ENCODE measurements at places on chromosomes 6 and 20.

DNA sequence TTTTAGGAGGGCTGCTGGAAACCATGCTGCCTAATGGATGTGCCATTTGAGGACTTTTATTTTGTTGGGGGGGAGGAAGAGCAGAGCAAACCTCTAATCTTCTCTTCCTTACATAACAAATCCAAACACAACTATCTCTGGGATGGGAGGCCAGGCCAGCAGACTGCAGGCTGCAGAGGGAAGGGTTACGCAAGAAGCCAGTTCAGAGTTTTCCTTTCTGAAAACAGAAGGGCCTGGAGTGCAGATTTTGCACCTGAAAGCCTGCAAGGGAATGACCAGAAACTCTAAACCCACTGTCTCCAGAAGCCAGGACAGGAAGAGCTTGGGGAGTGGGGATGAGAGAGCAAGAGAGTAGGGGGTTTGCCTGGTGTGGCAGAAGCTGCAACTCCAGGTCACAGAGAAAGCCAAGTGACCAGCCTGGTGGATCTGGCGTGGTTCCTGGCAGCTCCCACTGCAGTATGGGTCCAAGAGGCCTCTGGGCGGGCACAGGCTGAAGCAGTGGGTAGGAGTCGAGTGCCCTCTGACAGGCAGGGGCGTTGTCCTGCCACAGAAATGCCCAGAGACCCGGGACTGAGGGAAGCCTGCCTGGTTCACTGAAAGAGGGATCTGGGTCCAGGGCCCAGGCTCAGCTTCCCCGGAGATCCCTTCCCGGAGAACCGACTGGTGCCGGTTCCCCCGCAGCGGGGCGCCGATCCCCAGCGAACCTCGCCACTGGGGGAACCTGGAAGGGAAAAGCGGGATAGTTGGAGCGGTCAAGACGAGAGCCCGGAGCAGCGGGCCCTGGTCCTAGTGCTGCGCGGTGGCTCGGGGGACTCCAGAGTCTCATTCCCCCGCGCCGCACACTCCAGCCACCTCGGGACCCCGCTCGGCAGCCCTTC lies 6.7 kb downstream of the MAFB start:
- DNase-seq: no peak

DNA sequence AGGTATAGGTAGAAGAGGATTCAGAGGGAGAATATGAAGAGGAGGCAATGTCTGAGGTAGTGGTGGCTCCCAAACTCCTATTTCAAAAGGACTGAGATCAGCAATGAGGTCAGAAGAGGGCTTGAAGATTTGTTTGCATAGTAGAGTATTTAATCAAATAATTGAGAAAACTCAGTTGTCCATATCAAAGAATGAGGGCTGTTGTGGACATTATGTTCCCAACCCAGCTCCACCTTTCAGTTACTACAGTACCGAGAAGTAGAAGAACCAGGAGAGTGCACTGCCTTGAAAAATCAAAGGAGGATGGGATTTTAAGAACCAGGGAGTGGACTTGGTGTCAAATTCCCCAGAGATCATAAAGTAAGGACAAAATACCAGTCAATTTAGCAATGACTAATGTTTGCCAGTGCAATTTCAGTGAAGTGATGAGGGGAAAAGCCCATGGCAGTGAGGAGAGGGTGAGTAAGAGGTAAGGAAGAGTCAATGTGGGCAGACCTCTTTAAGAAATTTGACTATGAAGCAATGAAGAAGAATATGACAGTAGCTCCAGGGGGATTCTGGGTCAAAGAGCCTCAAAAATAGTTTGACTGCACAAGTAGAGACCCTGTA lies 382.4 kb downstream of the PKHD1 start:
- DNase-seq: no peak

DNA sequence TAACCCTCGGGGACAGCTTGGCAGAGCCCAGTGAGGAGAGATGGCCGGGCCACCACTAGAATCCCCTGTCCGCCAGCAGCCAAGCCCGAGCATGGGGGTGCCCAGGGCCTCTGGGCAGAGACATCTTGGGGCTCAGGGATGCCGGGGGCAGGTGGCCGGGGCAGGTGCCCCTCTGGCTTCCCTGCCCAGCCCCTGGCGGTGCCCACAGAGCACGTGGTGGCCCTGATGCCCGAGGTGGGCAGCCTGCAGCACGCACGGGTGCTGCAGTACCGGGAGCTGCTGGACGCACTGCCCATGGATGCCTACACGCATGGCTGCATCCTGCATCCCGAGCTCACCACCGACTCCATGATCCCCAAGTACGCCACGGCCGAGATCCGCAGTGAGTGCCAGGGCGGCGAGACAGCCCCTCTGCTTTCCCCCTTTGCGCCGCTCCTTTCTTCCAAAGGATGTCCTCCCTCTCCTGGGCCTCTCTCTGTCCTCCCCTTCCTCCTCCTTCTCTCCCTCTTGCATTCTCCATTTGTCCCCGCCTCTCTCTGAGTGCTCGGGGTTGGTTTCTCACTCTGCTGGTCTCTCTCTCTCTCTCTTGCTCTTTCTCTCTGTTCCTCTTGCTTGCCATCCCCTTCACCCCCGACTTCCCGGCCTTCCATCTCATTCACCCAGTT lies 11.2 kb downstream of the GDAP1L1 start:
- no peak for DNase-seq

GRCh38 chr6:80742481-80742880 lies 636.0 kb downstream of the BCKDHB start:
- DNase-seq: no peak

- DNase-seq: no peak
Measured at GRCh38 chr20:4275581-4276088, 260.3 kb upstream of the RNF24 start.

- peak; percentile 61 for DNase-seq
Measured at GRCh38 chr20:51014797-51015722, 7.8 kb downstream of the KCNG1 start.

GRCh38 chr6:88870717-88871330 lies 92.6 kb downstream of the RNGTT start:
- DNase-seq: peak; percentile 41

DNA sequence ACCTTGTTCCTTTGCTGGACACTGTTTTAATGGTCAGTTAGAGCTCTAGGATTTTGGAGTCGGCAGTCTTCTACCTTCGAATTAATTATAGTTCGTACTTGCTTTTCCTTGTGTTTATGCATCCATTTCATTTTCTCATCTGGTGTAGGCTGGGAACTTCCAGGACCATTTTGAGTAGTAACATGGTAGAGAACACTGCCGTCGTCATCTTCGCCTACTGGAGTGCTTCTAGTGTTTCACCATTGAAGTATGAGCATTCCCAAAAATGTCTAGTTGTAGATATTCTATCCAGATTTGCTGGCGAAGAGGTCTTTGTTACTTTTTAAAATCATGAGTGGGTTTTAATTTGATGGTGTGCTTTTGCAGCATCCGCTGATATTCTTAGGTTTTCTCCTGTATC lies 36.9 kb downstream of the CDYL start:
- DNase-seq: no peak

- no peak for DNase-seq
Measured at GRCh38 chr20:57809661-57810172, 99.9 kb upstream of the PMEPA1 start.

DNA sequence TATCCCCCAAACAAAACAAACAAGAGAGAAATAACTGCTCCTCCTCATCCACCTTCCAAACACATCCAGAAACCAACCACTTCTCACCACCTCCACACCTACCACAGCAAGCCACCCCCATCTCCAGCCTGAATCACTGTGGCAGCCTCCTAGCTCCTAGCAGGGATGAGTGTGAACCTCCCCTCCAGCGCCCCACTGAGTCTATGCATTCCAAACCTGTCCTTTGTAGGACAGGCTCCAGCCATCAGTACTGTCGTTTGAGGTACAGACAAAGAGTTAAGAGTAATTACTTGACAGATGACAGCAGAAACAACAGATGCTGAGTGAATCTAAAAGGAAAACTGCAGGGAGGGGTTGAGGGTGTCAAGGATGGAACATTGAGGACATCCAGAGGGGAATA lies 2.4 kb downstream of the METTL24 start:
- no peak for DNase-seq

GRCh38 chr6:101800598-101800997 lies 407.1 kb downstream of the GRIK2 start:
- no peak for DNase-seq

GRCh38 chr6:100920028-100920605 lies 39.0 kb upstream of the ASCC3 start:
- no peak for DNase-seq

GRCh38 chr6:43810965-43811732 lies 41.1 kb downstream of the VEGFA start:
- no peak for DNase-seq

All from SJSA1 (cell line).